Chondrocyte (in vitro differentiated cells): ENCODE measurements at places on chromosomes 5 and 9. TPM values are rescaled to one million over a fixed set of nuclear protein-coding genes. Genes with fewer than 3 reads are reported as not detected.

DNA sequence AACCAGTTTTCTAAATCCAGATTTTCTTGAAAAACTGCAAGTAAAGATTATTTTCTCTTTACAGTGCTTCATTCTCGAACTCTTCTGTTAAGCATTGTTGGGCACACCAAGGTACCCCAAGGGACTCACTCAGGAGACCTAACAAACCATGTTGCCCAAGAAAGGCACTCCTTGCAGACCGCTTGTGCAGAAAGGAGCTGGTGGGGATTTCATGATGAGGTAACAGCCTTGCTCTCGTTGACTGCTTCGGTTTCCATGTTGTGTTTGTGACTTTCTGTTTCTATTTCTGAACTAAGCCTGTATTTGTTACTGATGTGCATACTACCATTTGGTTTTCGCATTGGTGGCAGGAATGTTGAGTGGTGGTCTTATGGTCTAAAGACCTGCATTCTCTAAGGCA is 266.6 kb upstream of the DAP start:
- peaks cover 4% of the 10 kb centered on the region for H3K36me3 ChIP-seq
- H3K27me3 ChIP-seq = peaks cover 11% of the 10 kb centered on the region
- H3K27ac ChIP-seq = no peak overlapping the region
- H3K4me3 ChIP-seq = no peak overlapping the region
- H3K4me1 ChIP-seq = no peaks in the 10 kb centered on the region
- no peak for DNase-seq

C9orf50 gene
- 0.30 to 0.39 TPM (median 0.38 TPM) in 3 replicates for total RNA-seq

GRCh38 chr5:156394642-156395305 is 67.8 kb downstream of the SGCD start:
- DNase-seq = no peak
- H3K27ac ChIP-seq = no peak overlapping the region
- H3K4me3 ChIP-seq = no peak overlapping the region

GRCh38 chr9:94554439-94555331 is at the start of gene PCAT7:
Gene PCAT7 (plus strand): TSS chr9:94555083.
- H3K27me3 ChIP-seq = no peaks in the 10 kb centered on the region
- H3K4me3 ChIP-seq = no peak within 1 kb of the TSS
- peaks cover 8% of the 10 kb centered on the region for H3K36me3 ChIP-seq
- DNase-seq = no peak

DNA sequence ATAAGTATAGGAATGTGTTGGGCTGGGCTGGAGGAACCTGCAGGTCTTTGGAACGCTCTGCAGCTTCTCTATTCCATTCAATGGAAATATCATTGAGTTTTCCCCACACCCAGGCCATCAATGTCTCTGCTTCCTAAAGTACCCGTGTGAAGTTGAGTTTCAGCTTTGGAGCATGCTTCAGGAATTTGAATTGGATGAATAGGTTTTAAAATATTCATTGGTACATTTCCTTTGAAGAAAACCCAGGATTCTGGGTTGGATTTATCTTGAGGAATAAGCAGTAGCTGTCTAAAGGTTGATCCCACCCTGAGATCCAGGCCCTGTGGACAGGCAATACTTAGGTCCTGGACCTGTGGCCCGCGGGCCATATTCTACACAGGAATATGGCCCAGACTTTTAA is 37.3 kb downstream of the INSYN2B start:
- peaks cover 14% of the 10 kb centered on the region for H3K4me1 ChIP-seq
- DNase-seq = no peak
- no peaks in the 10 kb centered on the region for H3K36me3 ChIP-seq
- H3K27me3 ChIP-seq = no peaks in the 10 kb centered on the region

- H3K27ac ChIP-seq = no peak overlapping the region
- no peak overlapping the region for H3K4me3 ChIP-seq
- no peaks in the 10 kb centered on the region for H3K27me3 ChIP-seq
- peaks cover 9% of the 10 kb centered on the region for H3K4me1 ChIP-seq
- no peak for DNase-seq
Measured at GRCh38 chr9:26012797-26013196, 334.6 kb upstream of the TUSC1 start.

CYFIP2 gene
- total RNA-seq = 15.7 to 39.6 TPM (median 37.4 TPM) in 3 replicates

CTXN3 gene
- total RNA-seq = not detected in 3 replicates

- H3K4me1 ChIP-seq = peaks cover 6% of the 10 kb centered on the region
- peaks cover 62% of the 10 kb centered on the region for H3K27me3 ChIP-seq
- no peak overlapping the region for H3K27ac ChIP-seq
- no peak overlapping the region for H3K4me3 ChIP-seq
- no peaks in the 10 kb centered on the region for H3K36me3 ChIP-seq
Measured at GRCh38 chr5:1888541-1889251, 6.0 kb upstream of the IRX4 start.

TERT gene
- total RNA-seq = not detected in 3 replicates

IGIP gene
- 5.9 to 7.5 TPM (median 6.9 TPM) in 3 replicates for total RNA-seq

DNA sequence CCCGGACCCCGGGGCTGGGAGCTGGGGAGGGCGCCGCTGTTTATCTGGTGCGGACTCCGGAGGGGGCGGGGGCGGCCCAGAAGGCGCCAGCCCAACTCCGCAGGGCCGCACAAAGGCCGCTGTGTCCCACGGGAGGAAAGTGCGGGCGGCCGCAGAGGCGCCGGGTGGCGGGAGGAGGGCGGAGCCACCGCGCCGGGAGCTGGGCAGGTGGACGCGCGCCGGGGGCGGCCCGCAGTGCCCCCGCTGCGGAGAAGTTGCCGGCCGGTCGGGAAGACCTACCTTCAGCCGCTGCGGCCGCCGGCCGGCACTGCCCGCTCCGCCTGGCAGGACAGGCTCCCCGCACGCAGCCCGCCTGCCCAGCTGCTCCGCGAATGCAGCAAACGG is 43.6 kb downstream of the NACC2 start:
- H3K4me1 ChIP-seq = peaks cover 48% of the 10 kb centered on the region
- H3K27ac ChIP-seq = peak overlapping the region; percentile 90
- H3K36me3 ChIP-seq = no peaks in the 10 kb centered on the region
- DNase-seq = peak; percentile 61
- H3K27me3 ChIP-seq = no peaks in the 10 kb centered on the region
- peak overlapping the region; percentile 62 for H3K4me3 ChIP-seq

BHMT2 gene
- not detected in 3 replicates for total RNA-seq

THG1L gene
- 7.0 to 10.1 TPM (median 9.2 TPM) in 3 replicates for total RNA-seq

GRCh38 chr9:27599102-27599869 is 26.0 kb upstream of the C9orf72 start:
- DNase-seq = no peak
- peaks cover 19% of the 10 kb centered on the region for H3K27me3 ChIP-seq
- H3K36me3 ChIP-seq = no peaks in the 10 kb centered on the region
- H3K4me1 ChIP-seq = no peaks in the 10 kb centered on the region
- no peak overlapping the region for H3K27ac ChIP-seq
- H3K4me3 ChIP-seq = no peak overlapping the region

DNA sequence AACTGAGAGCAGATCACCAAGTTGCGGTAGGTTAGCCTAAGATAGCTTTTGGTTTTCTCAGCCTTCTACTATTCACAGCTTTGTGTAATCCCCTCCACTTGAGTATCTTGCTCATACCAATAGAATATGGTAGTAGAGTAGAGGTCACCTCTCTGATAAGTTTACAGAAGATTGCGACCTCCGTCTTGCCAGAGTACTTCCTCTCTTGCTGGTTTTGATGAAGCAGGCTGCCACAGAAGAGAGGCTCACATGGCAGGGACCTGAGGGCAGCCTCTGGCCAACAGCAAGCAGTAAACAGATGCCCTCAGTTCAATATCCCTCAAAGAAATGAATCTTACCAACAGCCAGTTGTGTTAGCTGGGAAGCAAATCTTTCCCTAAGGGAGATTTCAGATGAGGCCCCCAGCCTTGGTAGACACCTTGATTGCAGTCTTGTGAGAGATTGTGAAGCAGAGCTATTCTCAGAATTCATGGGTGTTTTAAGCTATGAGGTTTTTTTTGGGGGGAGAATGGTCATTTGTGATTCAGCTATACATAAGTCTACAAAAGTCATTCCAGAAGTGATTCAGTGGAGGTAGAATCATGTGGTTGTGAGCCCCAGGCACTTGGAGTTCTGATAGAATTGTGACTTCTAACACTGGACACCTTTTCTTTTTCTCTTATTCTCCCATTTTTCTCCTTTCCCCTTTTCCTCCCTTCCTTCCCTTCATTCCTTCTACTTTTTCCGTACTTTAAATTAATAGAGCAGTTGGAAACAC is 22.7 kb upstream of the CDKN2B start:
- no peak overlapping the region for H3K27ac ChIP-seq
- H3K4me1 ChIP-seq = peaks cover 6% of the 10 kb centered on the region
- no peak overlapping the region for H3K4me3 ChIP-seq
- peaks cover 1% of the 10 kb centered on the region for H3K36me3 ChIP-seq

DNA sequence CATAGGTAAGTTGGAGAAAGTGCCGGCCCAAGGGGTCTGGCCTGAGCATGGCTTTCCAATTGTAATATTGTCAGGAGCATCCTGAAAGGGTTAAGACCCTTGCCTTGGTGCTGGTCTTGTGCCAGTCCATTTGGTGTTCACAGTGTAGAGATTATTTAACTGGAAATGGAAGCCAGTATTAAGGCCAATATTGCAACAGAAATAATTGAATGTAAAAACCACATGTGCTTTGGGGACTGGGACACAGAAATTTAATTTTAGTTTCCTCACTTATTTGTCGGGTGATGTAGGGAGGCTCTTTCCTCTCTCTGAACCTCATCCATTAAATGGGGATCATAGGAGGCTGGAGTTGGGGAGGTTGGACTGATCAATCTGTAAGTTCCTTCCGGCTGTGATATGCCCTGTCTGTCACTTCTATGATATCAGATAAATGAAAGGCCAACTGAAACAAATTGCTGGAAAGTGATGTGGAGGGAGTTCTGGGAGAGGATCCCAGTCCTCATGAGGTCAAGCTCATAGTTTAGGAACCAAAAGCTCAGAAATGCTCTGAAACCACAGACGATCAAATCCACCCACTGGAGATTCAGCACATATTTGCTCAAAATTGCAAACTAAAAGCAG is 54.8 kb upstream of the COL15A1 start:
- H3K27me3 ChIP-seq = peaks cover 8% of the 10 kb centered on the region
- H3K27ac ChIP-seq = peak overlapping the region; percentile 51
- H3K36me3 ChIP-seq = no peaks in the 10 kb centered on the region
- DNase-seq = no peak
- H3K4me1 ChIP-seq = peaks cover 30% of the 10 kb centered on the region

INSL6 gene
- not detected in 3 replicates for total RNA-seq

DNA sequence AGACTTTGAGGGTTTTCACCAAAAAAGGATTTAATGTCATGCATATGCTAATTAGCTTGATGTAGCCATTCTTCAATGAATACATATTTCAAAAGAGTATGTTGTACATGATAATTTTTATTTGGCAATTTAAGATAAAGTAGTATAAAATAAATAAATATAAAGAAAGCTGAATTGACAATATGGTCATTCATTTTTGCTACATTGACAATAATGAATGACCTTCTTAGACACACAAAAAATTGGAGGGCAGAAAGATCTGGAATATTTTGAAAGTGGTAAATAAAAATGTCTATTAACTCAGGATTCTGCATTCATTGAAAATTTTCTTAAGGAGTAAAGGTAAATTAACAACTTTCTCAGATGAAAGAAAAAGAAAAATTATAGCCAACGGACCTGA is 324.8 kb upstream of the FTMT start:
- H3K27me3 ChIP-seq = no peaks in the 10 kb centered on the region
- H3K27ac ChIP-seq = no peak overlapping the region
- DNase-seq = no peak
- H3K4me3 ChIP-seq = no peak overlapping the region

GRCh38 chr5:151357792-151358191 is 10.4 kb upstream of the SLC36A2 start:
- peaks cover 21% of the 10 kb centered on the region for H3K27me3 ChIP-seq
- no peak overlapping the region for H3K27ac ChIP-seq
- no peaks in the 10 kb centered on the region for H3K4me1 ChIP-seq
- no peak for DNase-seq

DNA sequence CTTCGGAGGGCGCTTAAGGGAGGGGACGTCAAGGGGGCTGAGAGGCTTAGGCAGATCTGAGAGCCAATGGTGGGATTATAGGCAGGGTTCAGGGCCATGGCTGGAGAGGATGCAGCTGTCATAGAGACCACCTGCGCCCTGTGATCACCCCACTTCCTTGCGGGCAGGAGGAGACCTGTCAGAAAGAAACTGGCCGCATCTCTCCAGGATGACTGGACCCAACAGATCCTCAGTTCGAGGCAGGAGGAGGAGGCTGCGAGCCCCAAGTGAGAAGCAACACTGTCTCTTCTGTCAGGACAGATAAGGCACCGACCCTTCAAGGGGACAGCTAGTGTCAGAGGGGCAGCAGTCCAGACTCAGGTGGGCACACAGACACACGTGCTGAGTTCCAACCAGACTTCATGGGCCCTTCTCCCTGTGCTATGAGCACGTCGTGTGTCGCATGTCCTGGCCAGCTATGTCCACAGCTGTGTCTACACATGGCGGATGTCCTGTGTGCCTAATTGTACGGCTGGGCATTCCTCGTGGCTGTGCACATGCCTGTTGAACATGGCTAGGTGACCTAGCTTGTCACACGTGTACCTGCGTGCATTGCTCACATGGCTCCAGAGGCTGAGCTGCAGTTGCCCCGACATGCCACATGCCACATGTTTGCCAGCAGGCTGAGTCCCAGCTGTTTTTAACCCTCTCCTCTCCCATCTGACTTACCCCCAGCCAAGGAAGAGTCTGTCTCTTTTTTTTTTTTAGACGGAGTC is 583 bp upstream of the AQP3 start:
- no peaks in the 10 kb centered on the region for H3K27me3 ChIP-seq
- peak overlapping the region; percentile 68 for H3K4me3 ChIP-seq
- peaks cover 20% of the 10 kb centered on the region for H3K4me1 ChIP-seq

MYOZ3 gene
- total RNA-seq = 1.9 to 3.3 TPM (median 2.0 TPM) in 3 replicates

DNA sequence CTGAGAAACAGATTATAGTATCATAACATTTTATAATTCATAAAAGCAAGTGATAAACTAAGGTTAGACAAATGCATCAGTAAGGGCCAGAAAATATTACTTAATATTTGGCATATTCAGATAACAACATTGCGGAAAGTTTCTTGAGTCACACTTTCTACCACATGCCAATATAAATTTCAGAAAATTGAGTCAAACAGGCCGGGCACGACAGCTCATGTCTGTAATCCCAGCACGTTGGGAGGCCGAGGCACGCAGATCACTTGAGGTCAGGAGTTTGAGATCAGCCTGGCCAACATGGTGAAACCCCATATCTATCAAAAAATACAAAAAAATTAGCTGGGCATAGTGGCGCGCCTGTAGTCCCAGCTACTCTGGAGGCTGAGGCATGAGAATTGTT is 47.1 kb downstream of the SLC38A9 start:
- no peaks in the 10 kb centered on the region for H3K27me3 ChIP-seq
- no peak overlapping the region for H3K4me3 ChIP-seq
- DNase-seq = no peak
- peaks cover 9% of the 10 kb centered on the region for H3K36me3 ChIP-seq
- H3K27ac ChIP-seq = peak overlapping the region; percentile 22
- peaks cover 19% of the 10 kb centered on the region for H3K4me1 ChIP-seq

EQTN gene
- not detected in 3 replicates for total RNA-seq

HRCT1 gene
- 7.2 to 16.6 TPM (median 7.8 TPM) in 3 replicates for total RNA-seq

DNA sequence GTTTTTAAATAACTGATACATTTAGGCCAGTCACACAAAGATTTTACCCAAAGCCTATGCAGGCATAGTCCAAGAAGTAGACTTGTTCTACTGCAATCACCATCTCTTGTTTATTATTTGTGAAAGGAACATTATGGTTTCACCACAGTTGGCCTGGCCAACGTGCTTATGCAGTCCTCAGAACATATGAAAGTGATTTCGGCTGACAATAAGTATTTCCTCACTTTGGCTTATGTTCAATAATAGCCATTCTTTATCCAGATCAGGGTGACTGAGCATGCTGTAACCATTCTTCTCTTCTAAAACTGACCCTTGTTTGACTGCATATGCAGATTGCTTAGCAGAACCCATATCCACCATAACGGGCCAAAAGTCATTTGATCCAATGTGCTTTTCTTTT is 76.6 kb upstream of the CCDC152 start:
- no peaks in the 10 kb centered on the region for H3K36me3 ChIP-seq
- H3K4me1 ChIP-seq = no peaks in the 10 kb centered on the region
- DNase-seq = no peak
- no peak overlapping the region for H3K27ac ChIP-seq

LCN6 gene
- not detected in 3 replicates for total RNA-seq

LHX6 gene
- not detected in 3 replicates for total RNA-seq

ITK gene
- total RNA-seq = not detected in 3 replicates

HAVCR1 gene
- total RNA-seq = 0.15 TPM in 1 of 3 replicates, not detected in the others
